Transverse colon (tissue), 4 donors: ENCODE measurements at places on chromosomes 6 and 20. TPM values are rescaled to one million over a fixed set of nuclear protein-coding genes. Genes with fewer than 3 reads are reported as not detected.

The RBL1 gene
- 5.8 TPM for total RNA-seq

The RBPJL gene
- total RNA-seq = not detected

The HSPA1L gene
- not detected for total RNA-seq

The SAMD5 gene
- total RNA-seq = 1.5 TPM

The TMEM170B gene
- 8.0 TPM for total RNA-seq

The LY86 gene
- total RNA-seq = 10.0 TPM

The ARMH2 gene
- total RNA-seq = not detected

The TRIM40 gene
- total RNA-seq = 0.40 TPM

GRCh38 chr20:34410336-34410735 lies 47.3 kb downstream of the ITCH start:
- DNase-seq = no peak

GRCh38 chr20:53547664-53548239 lies 45.9 kb downstream of the ZNF217 start:
- DNase-seq = peak; percentile 13

DNA sequence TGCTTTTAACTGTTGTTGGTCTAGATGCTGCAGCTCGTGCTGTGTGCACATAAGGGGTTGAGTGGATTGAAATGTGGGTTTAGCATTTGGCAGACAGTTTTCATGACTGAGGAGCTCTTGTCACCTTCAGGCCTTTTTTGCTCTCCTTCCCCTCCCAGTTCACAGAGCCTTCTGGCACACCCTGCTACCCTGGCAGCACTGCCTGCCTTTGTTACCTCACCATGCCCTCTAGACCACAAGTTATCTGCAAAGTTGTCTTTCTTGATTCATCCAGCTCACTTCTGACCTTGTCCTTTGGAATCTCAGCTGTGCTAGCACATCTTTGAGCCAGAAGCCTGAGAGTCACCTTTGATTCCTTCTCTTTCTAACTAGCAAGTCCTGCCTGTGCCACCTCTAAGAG lies 348.9 kb upstream of the ZFP64 start:
- DNase-seq = no peak

DNA sequence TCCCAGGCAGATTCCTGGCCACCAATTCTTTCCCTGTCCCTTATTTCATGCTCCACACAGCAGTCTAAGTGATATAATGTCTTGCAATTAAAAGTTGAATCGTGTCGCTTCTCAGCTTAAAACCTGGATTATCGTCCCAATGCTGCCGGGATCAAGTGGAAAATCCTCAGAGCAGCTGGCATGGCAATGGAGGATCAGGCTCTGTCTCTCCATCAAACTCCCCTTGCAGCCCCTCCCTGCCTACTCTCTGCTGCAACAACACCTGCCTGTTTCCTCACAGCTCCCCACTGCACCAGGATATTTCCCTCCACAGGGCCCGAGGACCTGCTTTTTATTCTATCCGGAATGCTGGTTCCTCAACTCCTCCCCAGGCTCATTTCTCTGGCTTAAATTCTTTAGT lies 277.1 kb downstream of the SYNE1 start:
- no peak for DNase-seq

GRCh38 chr6:111207141-111207858 lies 120.0 kb downstream of the SLC16A10 start:
- DNase-seq = no peak

DNA sequence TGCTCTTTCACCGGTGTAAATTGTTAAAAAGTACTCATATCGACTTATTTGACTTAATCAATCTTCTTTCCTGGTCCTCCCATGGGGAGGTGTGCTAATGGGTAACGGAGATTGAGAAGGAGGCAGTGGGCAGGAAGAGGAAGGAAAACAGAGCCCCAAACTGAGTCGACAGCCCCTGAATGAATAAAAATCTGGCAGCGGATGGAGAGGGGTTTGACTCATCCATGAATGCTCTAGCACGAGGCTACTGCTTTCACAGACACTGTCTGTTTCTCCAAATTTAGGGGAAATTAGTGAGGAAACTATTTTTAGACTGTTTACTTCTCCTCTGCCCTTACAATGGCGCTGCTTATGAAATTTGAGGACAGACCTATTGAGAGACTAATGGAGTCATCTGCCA lies 142.2 kb upstream of the ATXN1 start:
- no peak for DNase-seq

GRCh38 chr6:71509191-71510005 lies 220.8 kb downstream of the OGFRL1 start:
- DNase-seq = no peak

DNA sequence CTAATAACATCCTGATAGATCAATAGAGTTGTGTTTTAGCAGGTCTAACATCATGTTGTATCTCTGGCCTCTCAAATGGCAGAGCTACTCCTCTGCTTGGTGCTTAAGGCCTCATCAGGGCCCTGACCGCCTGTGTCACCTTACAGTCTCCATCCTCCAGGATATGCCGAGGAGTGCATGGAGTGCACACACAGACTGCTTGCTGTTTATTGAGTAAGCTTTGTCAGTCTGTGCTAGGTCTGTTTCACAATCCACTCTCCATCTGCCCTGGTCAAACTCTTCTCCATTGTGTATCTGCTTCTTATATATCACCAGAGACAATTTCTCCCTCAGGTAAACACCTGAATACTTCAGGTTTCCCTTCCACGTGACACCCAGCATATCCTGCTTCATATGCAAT lies 136.1 kb downstream of the SLC24A3 start:
- DNase-seq = no peak

DNA sequence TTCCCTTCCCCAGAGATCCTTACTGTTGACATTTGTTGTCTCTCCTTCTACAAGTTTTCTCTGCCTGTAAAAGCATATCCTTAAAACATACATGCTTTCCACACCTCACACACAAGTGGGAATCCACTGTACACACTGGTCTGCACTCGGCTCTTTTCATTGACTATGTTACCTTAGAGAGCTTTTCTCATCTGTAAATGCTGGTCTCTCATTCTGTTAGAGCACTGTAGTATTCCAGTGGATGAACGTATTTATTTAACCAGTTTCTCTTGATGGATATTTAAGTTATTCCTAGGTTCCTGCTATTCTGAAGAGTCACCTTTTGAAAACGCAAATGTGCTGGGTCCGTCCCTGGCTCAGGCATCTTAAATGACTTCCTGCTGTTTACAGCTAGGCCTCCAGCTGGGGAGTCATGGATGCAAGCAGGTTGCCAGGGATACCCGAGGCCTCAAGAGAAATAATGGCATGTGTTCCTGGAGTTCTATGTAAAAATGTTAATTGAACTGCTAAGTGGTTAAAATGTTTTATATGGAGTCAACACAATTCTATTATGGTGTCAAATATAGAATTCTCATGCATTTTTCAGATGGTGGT lies 61.1 kb upstream of the TGM3 start:
- DNase-seq = no peak

DNA sequence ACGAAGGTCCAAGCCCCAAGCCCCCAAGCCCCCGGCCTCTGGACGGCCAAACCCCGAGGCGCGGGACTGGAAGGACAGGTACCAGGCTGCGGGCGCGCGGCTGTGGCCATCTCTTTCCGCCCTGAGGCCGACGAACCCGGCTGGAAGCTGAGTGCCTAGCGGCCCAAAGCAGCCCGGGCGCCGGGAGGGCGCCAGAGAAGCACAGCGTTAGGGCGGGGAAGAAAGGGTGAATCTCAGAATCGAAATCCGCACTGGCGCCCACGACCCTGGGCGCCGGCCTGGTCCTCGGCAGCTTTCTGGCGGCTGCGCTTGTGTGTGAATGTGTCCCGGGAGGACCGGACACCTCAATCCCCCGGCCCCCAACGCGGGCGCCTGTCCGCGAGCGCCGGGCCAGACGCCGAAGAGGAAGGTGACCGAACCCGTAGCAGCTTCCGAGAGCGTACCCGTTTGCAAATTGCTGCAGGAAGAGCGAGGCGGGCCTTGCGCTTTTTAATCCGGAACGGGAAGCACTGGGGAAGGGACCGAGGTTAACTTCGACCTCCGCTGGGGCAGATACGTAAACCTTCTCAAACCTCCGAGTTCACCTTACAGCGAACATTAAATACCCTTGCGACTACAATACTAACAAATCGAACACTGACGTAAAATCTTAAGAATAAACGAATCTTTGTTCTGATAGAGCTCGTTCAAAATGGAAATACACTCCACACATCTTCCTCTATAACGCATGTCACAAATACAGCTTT lies 2.9 kb downstream of the NRN1 start:
- no peak for DNase-seq

DNA sequence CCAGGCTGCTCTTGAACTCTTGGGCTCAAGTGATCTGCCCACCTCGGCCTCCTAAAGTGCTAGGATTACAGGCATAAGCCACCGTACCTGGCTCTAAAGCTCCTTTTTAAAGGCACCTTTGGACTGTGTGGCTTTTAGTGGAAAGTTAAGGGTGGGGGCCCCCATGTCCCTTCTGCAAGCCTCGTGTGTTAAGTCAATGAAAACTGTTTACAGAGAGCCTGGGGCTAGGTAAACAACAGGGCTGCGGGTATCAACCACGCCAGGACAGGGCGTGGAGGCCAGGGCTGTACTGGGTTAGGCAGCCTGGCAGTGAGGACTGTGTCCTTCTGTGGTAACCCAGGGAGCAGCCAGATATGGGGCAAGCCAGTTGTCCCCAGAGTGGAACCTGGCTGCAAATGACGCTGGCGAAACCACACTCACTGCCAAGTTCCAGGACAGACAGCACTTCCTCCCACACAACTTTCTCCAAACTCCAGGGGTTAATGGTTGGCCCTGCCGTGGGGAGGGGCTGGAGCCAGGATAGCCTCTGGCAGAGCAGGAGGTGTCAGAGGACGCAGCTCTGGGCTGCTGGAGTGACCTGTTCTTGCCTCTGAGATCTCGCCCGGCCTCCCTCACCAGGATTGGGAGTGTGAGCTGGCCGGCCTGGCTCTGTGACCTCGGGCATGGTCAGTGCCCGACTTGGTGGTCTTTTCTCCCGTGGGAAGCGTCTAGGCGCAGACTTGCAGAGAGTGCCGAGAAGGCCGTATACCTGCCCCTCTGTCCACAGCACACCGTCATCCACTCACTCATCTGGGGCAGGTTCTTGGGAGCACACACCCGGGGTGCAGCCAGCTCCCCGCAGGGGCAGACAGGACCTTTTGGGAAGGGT lies 3.2 kb downstream of the SLC17A9 start:
- DNase-seq = peak; percentile 38

DNA sequence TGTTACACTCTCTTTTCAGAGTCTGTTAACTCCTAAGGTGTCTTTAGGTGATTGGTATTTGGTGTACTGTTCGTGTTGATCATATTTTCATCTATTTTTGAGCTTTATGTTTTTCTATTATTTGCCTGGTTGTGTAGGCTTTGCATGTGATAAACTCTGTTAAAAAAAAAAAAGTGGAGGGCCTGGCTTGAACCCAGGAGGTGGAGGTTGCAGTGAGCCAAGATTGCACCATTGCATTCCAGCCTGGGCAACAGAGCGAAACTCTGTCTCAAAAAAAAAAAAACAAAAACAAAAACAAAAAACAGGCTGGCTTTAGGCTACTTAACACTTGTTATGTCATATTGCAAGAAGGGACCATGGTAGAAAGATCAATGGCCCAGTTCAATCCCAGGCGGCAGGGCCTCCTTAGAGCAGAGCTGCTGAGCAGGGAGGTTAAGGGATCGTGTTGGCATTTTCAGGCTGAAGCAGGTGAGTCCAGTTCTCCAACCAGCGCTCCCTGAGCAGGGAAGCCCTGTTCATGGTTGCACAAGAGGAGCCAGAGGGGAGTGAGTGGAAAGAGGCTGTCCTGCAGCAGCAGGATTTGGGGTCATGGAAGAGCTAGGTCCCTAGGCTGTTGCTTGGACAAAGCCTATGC lies 8.5 kb downstream of the PYGB start:
- peak; percentile 4 for DNase-seq
